ENCODE measurements at places on chromosomes 3 and 15. TPM values are rescaled to one million over a fixed set of nuclear protein-coding genes. Genes with fewer than 3 reads are reported as not detected.

Gene ISLR2
- not detected for total RNA-seq

Gene HES1
- not detected for total RNA-seq

DNA sequence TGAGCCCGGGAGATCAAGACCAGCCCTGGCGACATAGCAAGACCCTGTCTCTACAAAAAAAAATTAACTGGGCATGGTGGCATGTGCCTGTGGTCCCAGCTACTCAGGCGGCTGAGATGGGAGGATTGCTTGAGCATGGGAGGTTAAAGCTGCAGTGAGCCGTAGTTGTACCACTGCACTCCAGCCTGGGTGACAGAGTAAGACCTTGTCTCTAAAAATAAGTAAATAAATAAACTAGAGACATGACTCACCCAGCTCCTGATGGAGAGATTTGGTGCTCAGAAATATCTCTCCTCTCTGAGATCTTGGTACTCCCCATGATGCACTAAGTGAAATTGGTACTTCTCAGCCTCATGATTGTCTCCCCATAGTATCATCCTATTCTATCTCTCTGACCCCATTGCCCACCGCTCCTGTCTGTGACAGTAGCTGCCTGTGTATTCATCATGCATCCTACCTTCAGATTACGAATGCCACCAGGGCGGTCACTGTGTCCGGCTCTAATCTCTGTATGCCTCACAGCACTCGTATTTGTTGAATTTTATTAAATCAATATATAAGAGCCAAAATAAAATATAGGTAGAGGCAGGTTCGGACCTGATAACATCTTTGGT, 50.9 kb downstream of the ABHD2 start:
- no peak overlapping the region for H3K4me3 ChIP-seq
- DNase-seq, result no peak
- peaks cover 6% of the 10 kb centered on the region for H3K4me1 ChIP-seq

- no peaks in the 10 kb centered on the region for H3K27me3 ChIP-seq
- no peak for DNase-seq
- no peaks in the 10 kb centered on the region for H3K36me3 ChIP-seq
- H3K27ac ChIP-seq, result no peak overlapping the region
- no peak overlapping the region for H3K4me3 ChIP-seq
Observed at GRCh38 chr3:124577494-124578167, 152.6 kb upstream of the UMPS start.

DNA sequence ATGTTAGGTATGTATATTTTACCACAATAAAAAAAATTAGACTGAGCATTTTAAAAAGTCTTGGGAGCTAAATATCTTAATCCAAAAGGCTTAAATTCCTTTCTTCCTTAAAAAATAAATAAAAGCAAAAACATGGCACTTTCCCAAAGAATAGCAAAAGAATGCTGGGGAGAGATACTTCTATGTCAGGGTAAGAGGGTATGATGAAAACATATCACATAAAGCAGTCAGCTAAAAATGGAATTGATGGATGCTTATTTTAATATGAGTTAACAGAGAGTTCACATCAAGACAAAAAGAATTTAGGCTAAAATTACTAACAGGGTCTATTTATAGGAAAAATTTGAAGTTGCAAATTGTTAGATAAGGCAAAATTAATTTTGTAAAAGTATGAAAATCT, 141.0 kb downstream of the MYLK start:
- no peaks in the 10 kb centered on the region for H3K27me3 ChIP-seq
- H3K36me3 ChIP-seq, result no peaks in the 10 kb centered on the region
- no peak overlapping the region for H3K4me3 ChIP-seq
- H3K4me1 ChIP-seq, result no peaks in the 10 kb centered on the region
- DNase-seq, result no peak

- H3K27ac ChIP-seq, result no peak overlapping the region
- H3K27me3 ChIP-seq, result no peaks in the 10 kb centered on the region
- no peaks in the 10 kb centered on the region for H3K36me3 ChIP-seq
- H3K4me1 ChIP-seq, result no peaks in the 10 kb centered on the region
- no peak overlapping the region for H3K4me3 ChIP-seq
Observed at GRCh38 chr3:188817103-188817934, 354.5 kb upstream of the TPRG1 start.

GRCh38 chr3:28986922-28987321, 293.9 kb upstream of the RBMS3 start:
- no peak overlapping the region for H3K27ac ChIP-seq
- no peaks in the 10 kb centered on the region for H3K4me1 ChIP-seq
- no peak overlapping the region for H3K4me3 ChIP-seq
- H3K36me3 ChIP-seq, result no peaks in the 10 kb centered on the region

DNA sequence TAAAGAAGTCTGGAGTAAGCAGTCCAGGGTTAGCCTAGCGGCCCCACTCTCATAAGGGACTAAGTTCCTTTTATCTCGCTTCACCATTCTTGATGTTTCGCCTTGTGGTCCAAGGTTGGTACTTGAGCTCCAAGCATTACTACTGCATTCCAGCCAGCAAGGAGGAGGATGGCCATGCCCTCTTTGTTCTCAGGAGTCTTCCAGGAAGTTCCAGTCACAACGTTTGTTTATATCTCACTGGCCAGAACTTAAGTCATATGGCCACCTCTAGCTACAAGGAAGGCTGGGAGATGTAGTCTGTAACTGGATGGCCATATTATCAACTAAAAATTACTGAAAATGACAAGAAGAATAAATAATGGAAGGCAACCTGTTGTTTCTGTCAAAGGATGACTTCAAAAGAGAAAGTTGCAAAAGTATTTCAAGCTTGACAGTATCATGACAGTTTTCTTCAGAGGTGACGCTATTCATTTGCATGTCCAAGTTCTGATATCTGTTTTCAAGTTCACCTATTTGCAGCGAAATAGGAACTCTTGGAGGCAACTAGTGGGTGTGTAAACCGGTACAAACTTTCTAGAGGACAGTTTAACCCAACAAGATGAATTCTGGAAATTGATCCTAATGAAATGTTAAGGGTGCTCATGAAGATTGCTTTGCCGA, 118.6 kb downstream of the PGPEP1L start:
- H3K36me3 ChIP-seq, result no peaks in the 10 kb centered on the region
- H3K4me1 ChIP-seq, result no peaks in the 10 kb centered on the region
- no peaks in the 10 kb centered on the region for H3K27me3 ChIP-seq
- DNase-seq, result no peak

DNA sequence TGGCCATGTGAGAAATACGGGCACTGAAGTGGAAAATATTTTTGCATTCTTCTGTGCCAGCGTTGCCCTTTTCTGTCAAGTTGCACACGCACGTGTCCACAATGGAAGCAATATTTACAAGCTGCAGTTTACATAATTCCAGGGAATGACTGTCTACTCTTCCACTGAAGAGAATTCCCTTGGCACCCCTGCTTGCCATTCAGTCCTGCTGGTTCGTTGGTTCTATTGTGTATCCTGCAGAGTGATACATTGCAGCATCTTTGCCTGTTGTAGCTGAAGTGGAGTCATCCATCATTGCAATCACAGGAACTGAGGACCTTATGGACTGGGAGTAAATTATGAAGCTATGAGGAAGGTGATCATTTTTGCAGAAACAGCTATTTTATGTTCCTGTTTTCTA, 759.4 kb downstream of the ROBO2 start:
- no peaks in the 10 kb centered on the region for H3K36me3 ChIP-seq
- H3K4me3 ChIP-seq, result no peak overlapping the region
- no peaks in the 10 kb centered on the region for H3K4me1 ChIP-seq
- DNase-seq, result no peak
